ENCODE measurements at places on chromosomes 2 and 18.

DNA sequence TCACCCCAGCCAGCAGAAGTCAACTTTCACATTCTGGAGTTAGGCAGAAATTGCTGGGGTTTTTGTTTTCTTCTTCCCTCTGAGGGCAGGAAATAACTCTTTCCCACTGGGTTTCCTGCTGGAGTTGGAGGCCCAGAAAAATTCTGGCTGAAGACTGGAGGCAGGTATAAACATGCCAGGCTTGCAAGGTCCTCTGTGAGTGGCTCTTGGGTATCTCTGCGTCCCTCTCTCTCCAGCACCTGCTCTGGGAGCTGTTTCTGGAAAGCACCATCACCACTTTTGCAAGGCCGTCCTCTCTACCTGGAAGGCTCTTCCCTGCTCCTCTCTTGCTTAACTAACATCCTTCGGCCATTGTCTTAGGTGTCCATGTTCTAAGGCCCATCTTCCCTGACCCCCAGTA is 91.0 kb downstream of the MCFD2 start:
- H3K4me1 ChIP-seq, result no peaks in the 10 kb centered on the region
- no peak overlapping the region for H3K4me3 ChIP-seq
- DNase-seq, result no peak
- H3K36me3 ChIP-seq, result no peaks in the 10 kb centered on the region
- no peak overlapping the region for H3K27ac ChIP-seq

DNA sequence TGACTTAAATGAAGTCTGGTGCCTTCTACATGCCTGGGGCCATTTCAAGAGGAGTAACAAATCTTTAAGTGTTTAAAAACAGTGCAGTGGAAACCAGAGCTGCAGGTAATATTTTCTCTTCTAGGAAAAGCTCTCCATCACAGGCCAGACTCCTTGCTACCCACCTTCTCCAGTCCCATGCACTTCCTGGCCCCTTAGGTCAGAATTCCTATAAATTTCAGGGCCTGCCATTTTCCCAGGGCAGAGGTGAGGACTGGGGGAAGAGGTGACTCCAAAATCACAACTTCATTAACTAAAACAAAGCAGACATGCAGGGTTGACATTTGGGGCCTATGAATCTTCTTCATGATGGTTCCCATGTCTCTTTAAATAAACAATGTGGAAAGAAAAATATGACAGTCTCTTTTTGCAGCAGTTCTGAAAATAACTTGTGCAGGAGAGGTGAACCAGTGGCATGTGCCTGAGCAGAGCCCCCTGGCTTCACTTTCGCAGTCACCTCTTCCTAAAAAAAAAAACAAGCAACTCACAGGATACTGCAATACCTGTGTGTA is 63.7 kb upstream of the TANC1 start:
- no peak overlapping the region for H3K4me3 ChIP-seq
- no peak for DNase-seq
- peaks cover 4% of the 10 kb centered on the region for H3K27me3 ChIP-seq
- H3K27ac ChIP-seq, result no peak overlapping the region
- H3K4me1 ChIP-seq, result no peaks in the 10 kb centered on the region

- H3K27me3 ChIP-seq, result no peaks in the 10 kb centered on the region
- no peak overlapping the region for H3K27ac ChIP-seq
- no peaks in the 10 kb centered on the region for H3K36me3 ChIP-seq
- peak; percentile 79 for DNase-seq
These were observed 29.6 kb downstream of the MCEE start for GRCh38 chr2:71100195-71100964.

GRCh38 chr2:23916727-23917405 is 10.1 kb downstream of the ATAD2B start:
- no peaks in the 10 kb centered on the region for H3K4me1 ChIP-seq
- peak overlapping the region; percentile 50 for H3K27ac ChIP-seq
- no peaks in the 10 kb centered on the region for H3K36me3 ChIP-seq
- no peaks in the 10 kb centered on the region for H3K27me3 ChIP-seq
- H3K4me3 ChIP-seq, result no peak overlapping the region

- DNase-seq, result peak; percentile 39
- H3K27ac ChIP-seq, result peak overlapping the region; percentile 100
- no peak overlapping the region for H3K4me3 ChIP-seq
- H3K27me3 ChIP-seq, result no peaks in the 10 kb centered on the region
These were observed 52.2 kb upstream of the CAB39 start for GRCh38 chr2:230660294-230661060.

DNA sequence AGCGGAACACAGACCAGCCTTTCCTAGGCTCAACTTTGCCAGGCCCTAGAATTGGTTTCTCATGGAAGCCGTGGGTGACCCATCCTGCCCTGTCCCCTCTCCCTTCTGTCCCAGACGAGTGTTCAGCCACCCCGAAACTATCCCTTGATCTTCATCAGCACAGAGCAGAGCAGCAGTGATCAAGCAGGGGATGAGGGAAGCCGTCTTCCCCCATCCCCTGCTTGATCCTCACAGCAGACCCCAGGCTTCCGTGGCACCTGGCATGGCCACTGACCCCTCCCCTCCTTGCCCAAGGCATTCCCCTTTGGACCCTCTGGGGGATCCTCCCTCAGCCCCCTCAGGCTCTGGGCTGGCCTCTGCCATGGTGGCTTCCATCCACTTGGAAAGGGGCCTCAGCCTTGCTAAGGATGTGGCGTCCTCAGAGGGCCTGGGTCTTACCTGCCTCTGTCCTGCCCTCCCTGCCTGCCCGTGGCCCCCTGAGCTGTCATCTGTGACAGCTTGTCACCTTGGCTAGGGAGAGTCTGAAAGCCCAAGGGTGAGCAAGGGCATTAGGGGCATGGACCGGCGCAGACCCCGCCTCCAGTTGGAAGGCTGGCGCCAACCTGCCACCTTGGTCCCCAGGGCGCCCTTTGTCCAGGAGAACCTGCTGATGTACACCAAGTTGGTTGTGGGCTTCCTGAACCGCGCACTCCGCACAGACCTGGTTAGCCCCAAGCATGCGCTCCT is 10.4 kb upstream of the CCDC74A start:
- H3K36me3 ChIP-seq, result peaks cover 50% of the 10 kb centered on the region
- no peak overlapping the region for H3K27ac ChIP-seq
- H3K4me1 ChIP-seq, result no peaks in the 10 kb centered on the region
- H3K27me3 ChIP-seq, result no peaks in the 10 kb centered on the region
- no peak overlapping the region for H3K4me3 ChIP-seq

DNA sequence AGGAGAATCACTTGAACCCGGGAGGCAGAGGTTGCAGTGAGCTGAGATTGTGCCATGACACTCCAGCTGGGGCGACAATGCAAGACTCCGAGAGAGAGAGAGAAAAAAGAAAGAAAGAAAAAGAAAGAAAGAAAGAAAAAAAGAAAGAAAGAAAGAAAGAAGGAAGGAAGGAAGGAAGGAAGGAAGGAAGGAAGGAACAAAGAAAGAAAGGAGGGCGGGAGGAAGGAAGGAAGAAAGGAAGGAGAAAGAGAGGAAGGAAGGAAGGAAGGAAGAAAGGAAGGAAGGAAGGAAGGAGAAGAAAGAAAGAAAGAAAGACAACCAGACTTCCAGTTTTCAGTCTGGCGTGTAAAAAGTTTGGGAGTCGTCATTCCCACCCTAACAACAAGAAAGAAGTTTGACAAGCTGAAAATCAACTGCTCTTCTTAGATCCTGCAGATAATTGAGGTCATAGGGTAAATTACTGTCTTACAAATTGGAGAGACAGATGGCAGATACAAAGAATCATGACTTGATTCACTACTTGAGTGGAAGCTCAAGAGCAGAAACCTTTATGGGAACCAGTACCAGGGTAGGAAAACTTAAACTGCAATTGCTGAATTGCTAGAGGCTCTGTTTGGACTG is 15.1 kb upstream of the CYP27C1 start:
- peaks cover 11% of the 10 kb centered on the region for H3K27me3 ChIP-seq
- no peaks in the 10 kb centered on the region for H3K36me3 ChIP-seq
- H3K4me3 ChIP-seq, result no peak overlapping the region
- no peaks in the 10 kb centered on the region for H3K4me1 ChIP-seq

GRCh38 chr2:176902454-176902853 is 310.1 kb upstream of the HNRNPA3 start:
- no peaks in the 10 kb centered on the region for H3K4me1 ChIP-seq
- DNase-seq, result no peak
- H3K27me3 ChIP-seq, result no peaks in the 10 kb centered on the region
- no peak overlapping the region for H3K27ac ChIP-seq
- H3K4me3 ChIP-seq, result no peak overlapping the region

DNA sequence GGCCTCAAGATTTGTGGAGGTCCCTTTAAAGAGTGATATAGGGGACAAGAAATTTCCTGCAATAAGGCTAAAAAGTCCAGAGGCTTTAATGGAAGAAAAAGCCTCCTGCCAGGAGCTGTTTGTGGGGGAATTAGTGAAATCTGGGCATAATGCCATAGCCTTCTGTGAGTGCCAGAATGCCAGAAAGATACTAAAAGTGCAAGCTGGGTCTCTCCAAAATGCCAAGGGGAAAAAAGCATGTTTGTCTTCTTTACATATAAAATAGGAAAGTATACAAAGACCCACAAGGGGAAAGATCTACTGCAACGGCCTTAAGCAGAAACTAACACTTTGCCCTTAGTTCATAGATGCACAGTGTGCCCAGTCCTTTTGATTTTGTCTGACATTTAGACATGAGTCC is 647.7 kb upstream of the ZNF804A start:
- H3K4me1 ChIP-seq, result no peaks in the 10 kb centered on the region
- H3K4me3 ChIP-seq, result no peak overlapping the region
- no peak overlapping the region for H3K27ac ChIP-seq

GRCh38 chr2:78465707-78466106 is 559.8 kb upstream of the REG3G start:
- DNase-seq, result peak; percentile 14
- no peaks in the 10 kb centered on the region for H3K4me1 ChIP-seq
- H3K36me3 ChIP-seq, result no peaks in the 10 kb centered on the region
- no peak overlapping the region for H3K4me3 ChIP-seq
- H3K27ac ChIP-seq, result no peak overlapping the region

GRCh38 chr18:32934201-32934600 is 161.4 kb upstream of the KLHL14 start:
- no peaks in the 10 kb centered on the region for H3K4me1 ChIP-seq
- H3K4me3 ChIP-seq, result no peak overlapping the region

DNA sequence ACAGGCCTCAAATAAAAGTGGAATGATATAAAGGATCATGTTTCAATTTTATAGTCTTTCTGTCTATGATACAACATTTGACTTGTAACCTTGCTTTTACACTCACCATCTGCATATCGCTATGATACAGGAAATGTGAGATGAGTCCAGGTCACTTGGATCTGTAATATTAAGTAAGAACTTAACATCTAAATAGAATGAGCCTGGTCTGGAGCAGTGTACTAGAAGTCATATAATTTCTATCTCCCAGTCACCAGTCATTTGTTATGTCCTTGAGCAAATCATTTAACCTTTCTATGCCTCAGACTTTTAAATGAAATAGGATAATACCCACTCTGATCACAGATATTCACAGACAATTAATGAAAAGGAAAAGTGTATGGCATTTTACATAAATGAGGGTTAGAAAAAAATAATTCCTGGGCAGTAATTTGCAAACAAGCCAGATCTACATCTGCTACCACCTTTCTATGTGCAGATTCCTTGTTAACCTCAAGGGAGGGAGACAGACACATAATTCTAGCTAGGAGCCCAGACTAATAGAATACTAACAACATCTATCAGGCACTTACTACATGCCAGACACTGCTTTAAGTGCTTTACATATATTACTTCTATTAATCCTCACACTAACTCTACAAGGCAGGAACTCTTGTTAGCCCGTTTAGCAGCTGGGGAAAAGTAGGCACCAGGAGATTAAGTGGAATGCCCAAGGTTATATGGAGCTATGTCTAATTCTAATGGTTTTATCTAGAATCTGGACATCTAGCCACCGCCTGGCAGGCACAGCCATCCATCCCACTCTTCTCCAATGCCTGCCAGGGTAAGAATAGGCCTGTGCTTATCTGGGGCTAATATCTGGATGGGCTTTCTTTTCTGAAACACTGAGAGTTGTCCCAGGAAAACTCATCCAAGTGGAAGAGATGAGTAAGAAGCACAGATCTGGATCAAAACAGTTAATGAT is 313.6 kb upstream of the CDH20 start:
- H3K27ac ChIP-seq, result no peak overlapping the region
- no peaks in the 10 kb centered on the region for H3K36me3 ChIP-seq
- H3K4me1 ChIP-seq, result no peaks in the 10 kb centered on the region
- no peaks in the 10 kb centered on the region for H3K27me3 ChIP-seq
- DNase-seq, result no peak

GRCh38 chr2:196601430-196602306 is 37.8 kb upstream of the CCDC150 start:
- DNase-seq, result peak; percentile 38
- peak overlapping the region; percentile 31 for H3K27ac ChIP-seq
- H3K27me3 ChIP-seq, result no peaks in the 10 kb centered on the region
- H3K4me1 ChIP-seq, result peaks cover 8% of the 10 kb centered on the region
- no peaks in the 10 kb centered on the region for H3K36me3 ChIP-seq
- no peak overlapping the region for H3K4me3 ChIP-seq

- H3K36me3 ChIP-seq, result no peaks in the 10 kb centered on the region
- no peak for DNase-seq
- peak overlapping the region; percentile 22 for H3K27ac ChIP-seq
- no peaks in the 10 kb centered on the region for H3K27me3 ChIP-seq
These were observed 11.0 kb downstream of the ANKRD12 start for GRCh38 chr18:9147440-9148202.

GRCh38 chr2:30249354-30249753 is 18.0 kb downstream of the LBH start:
- no peaks in the 10 kb centered on the region for H3K36me3 ChIP-seq
- H3K4me1 ChIP-seq, result peaks cover 38% of the 10 kb centered on the region
- H3K27ac ChIP-seq, result no peak overlapping the region
- no peak for DNase-seq
- no peaks in the 10 kb centered on the region for H3K27me3 ChIP-seq
- H3K4me3 ChIP-seq, result no peak overlapping the region

DNA sequence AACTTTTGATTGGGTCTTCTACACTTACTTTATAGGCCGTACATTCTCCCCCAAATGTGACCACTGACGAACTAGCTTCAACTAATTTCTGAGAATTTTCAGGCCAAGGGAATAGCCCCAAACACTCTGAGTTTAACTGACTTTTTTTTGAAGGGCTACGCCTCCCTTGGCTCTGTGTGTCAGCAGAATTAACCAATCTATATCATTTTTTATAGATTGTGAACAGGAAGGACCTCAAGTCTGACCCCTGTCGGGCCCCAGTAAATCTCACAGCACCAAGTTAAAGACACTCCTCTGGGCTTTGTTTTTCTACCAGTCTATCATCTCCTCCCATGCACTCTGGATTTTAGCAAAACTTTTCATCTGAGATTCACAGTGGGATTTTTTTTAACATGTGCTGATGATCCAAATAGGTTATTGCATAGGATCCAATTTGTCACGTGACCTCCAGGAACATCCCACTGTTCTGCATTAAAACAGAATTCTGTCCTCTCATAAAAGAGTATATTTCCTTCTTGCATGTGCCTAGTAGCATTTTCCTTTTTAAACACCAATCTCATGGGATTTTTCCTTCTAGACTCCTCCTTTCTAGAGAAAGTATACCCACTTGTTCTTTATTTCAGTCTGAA is 307.1 kb downstream of the OSR1 start:
- DNase-seq, result no peak
- H3K4me3 ChIP-seq, result no peak overlapping the region
- no peaks in the 10 kb centered on the region for H3K27me3 ChIP-seq
- no peak overlapping the region for H3K27ac ChIP-seq
- H3K36me3 ChIP-seq, result no peaks in the 10 kb centered on the region

All from K562 (cell line).